ENCODE measurements at places on chromosomes 4 and X.

DNA sequence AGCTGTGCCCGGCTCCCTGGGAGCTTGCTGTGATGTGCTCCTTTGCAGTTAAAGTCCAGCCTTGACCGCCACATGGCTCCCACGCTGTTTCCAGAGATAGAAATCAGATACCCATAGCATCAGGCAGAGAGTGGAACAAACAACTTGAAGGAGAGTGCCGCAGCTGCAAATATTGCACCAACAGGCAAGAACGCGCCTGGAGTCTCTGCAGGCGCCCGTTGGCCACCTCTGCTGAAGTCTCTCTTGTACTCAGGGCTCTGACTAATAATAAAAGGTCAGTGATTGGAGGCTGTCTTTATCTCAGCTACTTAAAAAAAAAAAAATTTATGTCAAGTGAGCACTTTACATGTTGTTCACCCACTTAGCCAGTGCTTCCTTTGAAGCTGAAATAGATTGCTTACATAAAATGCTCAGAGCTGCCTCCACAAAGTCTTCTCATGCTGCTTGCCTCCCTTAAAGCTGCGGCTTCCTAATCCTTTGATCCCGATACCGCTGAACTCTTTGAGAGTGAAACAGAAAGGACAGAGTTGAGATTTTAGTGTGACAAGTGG, 30.9 kb upstream of the TENM3 start:
- DNase-seq: no peak

DNA sequence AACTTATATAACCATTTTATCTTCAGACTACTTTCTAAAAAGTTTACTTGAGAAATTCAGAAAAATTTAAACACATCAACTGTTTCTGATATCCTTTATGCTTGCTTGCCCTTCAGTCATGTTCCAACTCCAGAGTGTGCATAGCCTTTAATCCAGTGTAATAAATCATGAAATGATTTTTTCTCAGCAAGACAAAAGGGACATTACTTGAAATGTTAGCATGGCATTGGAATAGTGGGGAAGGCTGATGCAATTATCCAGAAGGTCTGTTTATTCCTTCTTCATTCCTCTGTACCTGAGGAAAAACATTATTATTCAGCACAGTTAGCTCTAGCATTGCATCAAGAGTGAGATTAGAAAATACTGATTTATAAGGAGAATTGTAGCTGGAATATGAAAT, 209.9 kb downstream of the SLC7A11 start:
- DNase-seq: no peak

DNA sequence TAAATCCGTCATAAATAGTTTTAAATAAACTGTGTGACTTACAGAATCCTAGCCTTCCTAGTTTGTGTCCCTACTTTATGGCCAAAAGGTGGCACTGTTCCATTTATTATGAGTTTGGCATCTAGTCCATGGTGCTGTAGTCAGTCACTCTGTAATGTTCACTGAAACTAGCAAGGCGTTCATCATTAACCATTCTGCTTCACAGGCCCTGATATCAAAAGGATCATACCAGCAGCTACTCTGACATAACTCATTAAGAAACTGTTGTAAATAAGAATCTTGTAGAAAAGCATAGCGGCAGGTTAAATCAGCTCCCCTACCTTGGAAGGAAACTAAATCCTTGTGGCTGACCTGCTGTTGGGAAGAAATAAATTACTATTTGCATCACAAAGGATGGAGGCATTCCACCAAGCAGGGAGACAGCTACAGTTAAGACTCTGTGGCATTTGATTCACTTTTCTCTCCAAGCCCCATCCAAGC, 919.6 kb upstream of the DIAPH2 start:
- DNase-seq: no peak

GRCh38 chr4:70277121-70277520, 34.7 kb downstream of the CSN3 start:
- no peak for DNase-seq

DNA sequence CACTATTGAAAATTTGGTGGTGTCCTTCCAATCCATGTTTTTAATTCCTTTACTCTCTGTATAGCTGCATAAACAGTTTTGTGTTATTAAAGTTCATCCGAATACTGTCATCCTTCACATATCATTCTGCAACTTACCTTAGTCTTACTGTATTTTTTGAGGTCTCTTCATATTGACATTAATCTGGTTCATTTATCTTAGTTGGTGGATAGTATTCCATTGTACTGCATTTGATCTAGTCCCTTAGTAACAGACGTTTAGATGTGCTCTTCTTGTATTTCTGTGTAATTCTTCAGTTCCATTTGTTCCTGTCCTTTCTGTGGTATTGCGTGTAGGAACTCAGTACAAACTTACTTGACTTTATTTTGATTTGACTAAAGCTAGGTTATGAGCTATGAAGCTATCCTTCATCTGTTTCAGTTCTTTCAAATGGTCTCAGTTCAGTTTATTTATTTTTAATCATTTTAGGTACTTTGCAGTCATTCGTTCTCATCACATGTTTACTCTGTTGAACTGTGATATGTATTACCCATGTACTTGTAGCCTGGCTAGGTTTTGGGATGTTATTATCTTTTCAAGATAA, 41.3 kb downstream of the RAPGEF2 start:
- DNase-seq: no peak

- no peak for DNase-seq
These were observed 205.4 kb downstream of the LDB2 start for GRCh38 chr4:16692961-16693506.

GRCh38 chrX:137575596-137576255, 9.8 kb downstream of the ZIC3 start:
- no peak for DNase-seq

DNA sequence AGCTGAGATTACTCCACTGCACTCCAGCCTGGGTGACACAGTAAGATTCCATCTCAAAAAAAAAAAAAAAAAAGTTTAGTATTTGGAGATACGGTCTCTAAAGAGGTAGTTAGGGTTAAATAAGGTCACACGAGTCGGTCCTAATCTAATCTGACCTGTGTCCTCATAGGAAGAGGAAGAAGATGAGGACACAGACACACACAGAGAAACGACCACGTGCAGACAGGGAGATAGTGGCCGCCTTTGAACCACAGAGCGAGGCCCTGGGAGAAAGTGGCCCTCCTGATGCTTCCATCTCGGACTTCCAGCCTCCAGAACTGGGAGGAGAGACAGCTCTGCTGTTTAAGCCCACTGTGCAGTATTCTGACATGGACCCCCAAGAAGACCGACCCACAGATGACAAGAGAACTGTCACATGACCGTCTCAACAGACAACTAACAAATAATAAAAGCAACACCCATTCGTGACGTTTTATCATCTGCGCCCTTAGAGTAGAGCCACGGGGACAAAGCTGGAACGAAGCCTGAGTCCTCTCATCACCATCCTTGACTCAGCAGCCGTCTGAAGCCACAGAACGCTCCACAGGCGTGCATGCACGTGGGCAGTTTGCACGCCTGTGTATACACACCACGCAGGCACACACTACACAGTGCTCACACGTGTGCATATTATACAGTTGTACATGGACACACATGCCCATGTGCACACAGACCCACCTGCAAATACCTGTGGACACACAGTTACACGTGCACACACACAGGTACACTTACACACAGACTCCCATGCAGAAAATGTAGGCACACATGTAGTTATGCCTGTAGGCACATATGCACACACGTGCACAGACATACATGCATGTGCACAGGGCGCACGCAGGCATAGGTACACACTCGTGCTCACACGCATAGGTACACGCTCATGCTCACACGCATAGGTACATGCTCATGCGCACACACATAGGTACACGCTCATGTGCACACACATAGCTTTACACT, 51.7 kb downstream of the FAM53A start:
- DNase-seq: no peak

DNA sequence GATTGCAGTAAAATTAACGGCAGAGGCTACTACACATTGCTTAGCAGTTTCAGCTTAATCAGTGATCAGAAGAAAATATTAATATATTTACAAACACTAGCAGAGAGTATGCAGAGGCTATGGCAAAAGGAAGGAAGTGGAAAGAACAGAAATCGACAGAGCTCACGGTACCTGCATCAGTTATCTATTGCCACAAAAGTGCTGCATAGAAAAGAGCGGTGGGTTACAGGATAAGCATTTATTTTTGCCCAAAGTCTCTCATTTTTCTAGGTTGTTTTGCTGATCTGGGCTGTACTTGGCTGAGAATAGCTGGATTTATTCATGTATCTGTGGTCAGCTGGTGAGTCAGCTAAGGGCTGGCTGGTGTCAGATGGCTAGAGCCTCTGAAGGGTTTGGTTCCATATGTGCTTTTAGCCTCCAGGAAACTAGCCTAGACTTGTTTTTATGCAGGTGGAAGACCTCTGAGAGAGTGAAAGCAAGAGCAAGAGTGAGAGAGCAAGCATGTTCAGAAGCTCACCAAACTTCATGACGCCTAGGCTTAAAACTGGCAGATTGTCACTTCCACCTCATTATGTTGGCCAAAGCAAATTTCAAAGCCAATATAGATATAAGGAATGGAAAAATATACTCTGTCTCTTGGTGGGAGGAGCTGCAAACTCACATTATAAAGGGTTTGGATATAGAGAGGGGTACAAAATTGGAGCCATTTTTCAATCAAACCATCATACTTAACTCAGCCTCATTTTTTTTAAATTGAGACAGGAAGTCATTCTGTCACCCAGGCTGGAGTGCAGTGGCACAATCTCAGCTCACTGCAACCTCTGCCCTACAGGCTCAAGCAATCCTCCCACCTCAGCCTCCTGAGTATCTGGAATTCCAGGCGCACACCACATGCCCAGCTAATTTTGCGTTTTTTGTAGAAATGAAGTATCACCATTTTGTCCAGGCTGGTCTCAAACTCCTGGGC, 153.2 kb upstream of the RPL34 start:
- DNase-seq: peak; percentile 49

- DNase-seq: no peak
These were observed 281.0 kb downstream of the LDB2 start for GRCh38 chr4:16617435-16617834.

- no peak for DNase-seq
These were observed 102.1 kb upstream of the VAMP7 start for GRCh38 chrX:155778844-155779553.

- no peak for DNase-seq
These were observed 22.0 kb upstream of the STK26 start for GRCh38 chrX:132001127-132001526.

DNA sequence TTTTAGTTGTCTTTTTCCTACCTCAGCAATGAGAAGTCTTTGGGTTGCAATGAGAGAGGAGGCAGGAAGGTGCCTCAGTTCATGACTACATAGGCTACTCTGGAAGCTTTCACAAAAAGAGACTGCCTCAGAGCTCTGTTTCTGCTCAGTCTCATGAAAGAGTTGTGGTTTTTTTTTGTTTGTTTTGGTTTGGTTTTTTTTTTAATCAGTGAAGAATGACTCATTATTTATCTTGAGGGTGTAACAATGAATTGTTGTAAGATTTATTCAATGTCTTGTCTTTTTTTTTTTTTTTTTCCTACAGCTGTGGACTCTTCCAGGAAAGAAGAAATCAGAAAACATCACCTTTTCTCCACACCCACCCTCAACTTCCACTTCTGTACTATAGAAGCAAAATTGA, 67.5 kb upstream of the CXCL13 start:
- DNase-seq: peak; percentile 19

DNA sequence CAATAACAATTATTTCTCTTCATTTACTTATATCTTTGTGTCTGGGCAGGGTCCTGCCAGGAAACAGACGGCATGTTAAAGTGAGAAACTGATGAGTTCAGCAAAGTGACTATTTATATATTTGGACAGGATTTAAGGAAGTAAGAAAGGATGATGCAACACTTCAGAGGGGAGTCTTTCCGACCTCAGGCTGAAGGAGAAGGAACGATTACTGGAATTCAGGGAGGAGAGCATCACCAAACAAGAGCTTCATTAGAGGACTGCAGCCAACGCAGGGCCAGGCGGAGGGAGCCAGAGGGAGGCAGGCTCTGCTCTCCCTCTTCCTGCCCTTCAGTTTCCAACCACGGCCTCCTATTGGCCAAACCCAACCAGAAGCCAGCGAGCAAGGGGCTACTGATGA, 1.5 kb upstream of the TLR7 start:
- DNase-seq: no peak

- no peak for DNase-seq
These were observed 97.8 kb downstream of the TLL1 start for GRCh38 chr4:165970703-165971420.

DNA sequence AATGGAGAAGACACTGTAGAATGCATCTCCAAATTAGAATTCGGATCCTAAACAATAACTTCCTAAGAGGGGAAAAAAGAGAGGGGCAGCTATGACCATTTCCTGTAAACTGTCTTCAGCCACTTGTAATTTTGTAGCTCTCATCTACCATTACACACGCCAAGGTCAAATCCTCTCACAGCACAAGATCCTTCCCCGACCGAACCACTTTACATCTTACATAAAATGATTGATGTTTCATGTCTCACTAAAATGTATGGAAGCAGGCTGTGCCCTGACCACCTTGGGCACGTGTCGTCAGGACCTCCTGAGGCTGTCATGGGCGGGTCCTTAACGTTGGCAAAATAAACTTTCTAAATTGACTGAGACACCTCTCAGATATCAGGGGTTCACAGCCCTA, 24.1 kb upstream of the PBDC1 start:
- no peak for DNase-seq

- DNase-seq: no peak
These were observed 105.5 kb downstream of the PACRGL start for GRCh38 chr4:20805716-20806115.

GRCh38 chr4:36737691-36738090, 456.3 kb downstream of the DTHD1 start:
- no peak for DNase-seq

DNA sequence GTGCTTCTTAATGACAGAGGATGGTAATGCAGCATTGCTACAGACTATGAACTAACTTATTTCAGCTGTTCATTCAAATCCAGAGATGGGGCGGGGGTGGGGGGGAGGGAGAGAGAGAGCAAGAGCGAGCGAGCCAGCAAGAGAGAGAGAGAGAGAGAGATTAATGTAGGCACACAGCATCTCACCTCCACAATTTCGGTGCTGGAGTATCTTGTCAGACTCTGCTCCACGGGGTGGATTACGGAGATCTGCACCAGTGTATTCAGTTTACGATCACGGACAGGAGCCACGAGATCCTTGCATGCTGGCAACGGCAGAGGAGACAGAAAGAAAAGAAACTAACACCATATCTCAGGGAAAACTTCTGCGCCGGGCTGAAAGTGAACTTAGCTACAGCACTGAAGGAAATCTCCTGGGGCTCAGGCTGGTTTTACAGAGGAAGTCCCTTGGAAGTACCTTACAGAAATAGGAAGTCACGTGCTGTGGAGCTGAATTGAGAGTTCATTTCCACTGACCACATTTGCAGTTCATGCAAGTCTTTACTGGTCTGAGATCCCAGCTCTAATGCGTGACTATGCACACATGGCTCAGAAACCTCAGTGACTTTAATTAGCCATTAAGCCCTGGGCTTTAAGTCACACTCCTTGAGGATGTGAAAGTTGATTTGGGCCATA, 440.9 kb downstream of the INPP4B start:
- peak; percentile 68 for DNase-seq

- no peak for DNase-seq
These were observed 357 bp upstream of the IGBP1 start for GRCh38 chrX:70132877-70133302.

DNA sequence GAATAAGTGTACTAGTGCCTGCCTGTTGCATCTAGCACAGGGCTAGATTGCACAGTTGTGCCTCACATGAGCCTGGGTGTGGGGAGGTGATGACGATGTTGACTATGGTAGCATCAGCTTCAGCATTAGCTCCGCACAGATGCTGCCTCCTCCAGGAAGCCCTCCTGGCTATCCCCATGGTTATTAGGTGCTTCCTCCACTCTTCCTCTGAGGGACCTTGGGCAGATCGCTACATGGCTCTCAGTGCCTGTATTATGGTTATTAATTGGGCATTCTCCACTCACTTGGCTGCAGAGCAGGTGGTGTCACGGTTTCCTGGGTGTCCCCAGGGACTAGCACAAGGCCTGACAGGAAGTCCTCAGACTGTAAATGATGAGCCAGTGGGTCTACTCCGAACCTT, 325.6 kb downstream of the ARHGAP10 start:
- no peak for DNase-seq
